ENCODE measurements at places on chromosomes 7 and 10.

DNA sequence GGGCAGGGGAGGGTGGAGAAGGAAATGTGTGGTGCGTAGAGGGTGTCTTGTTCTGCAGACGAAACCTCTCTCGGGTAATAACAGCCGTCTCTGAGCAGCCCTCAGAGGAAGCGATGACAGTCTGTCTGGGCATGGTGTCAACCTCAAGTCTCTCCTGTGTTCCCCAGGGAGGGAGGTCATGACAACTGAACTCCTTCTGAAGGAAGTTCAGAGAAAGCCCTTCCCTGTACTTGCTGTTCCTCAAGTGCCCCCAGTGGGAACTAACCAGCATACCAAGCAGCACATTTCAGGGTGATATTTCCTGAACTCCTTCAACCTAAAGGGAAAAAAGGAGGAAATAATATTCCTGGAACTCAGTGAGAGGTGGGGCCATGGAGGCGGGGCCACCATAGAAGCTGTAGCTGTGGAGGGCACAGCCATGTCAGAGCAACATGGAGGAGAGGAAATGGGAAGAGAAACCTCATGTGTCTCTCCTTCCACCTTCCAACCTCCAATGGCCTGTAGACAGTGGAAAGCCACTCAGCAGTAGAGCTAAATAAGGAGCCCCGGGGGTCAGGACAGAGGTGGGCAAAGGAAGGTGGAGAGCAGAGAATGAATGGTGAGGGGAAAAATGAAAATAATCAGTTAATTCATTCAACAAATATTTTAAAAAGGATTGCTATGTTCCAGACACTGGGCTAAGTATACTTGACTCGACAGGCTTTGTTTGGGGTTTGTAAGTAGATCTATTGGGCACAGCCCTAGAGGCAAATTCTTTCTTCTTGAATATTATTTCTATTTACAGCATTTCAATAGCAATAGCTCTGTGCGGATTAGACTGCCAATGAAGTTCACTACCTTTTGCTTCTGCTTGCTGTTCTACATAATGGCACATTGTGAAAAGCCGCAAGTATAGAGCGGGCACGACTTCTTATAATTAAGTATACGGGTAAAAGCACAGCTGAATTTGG, 61.0 kb upstream of the AOAH start:
- no peak for DNase-seq

DNA sequence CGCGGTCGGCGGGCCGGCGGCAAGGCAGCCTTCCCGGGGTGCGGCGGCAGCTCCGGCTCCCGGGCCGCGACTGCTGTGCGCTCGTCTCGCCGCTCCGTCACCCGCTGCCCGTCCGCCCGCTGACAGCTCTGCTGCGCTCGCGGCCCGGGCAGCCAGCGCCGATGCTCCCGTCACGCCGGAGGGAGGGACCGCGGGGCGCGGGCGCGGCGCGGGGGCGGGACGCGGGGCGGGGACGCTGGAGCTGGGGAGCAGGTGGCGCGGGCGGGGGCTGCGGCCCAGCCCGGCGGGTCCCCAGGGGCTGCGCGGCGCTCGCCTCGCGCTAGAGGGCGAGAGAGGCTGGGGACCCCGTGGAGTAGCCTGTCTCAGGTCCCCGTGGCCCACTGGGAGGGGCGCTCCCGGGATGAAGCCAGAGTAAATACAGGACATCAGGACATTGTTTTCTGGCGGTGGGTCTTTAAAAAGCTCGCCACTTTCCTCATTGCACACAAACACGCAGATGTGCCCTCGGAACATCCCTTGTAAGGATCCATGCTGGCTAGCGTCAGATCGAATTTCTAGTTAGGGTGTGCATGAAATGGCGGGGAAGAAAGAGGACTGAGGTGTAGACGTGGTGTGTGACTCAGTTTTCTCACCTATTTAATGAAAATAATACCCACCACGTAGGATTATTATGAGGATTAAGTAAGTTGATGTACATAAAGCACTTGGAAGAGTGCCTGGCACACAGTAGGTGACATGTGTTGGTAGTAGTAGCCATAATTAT, at the start of gene ELAPOR2:
ELAPOR2 (minus strand) TSS at position 130 of the 763 bp plus-strand sequence. CDS start 141 bp downstream, outside the sequence.
- peak; percentile 88 for DNase-seq

GRCh38 chr7:37065779-37066271, 341.5 kb upstream of the AOAH start:
- DNase-seq, result no peak

GRCh38 chr10:133292919-133293809, 15.5 kb downstream of the TUBGCP2 start:
- DNase-seq, result no peak

- DNase-seq, result no peak
Measured at GRCh38 chr7:7812112-7812511, 93.7 kb upstream of the RPA3 start.

- DNase-seq, result no peak
Measured at GRCh38 chr7:151694828-151695580, 175.3 kb upstream of the RHEB start.

DNA sequence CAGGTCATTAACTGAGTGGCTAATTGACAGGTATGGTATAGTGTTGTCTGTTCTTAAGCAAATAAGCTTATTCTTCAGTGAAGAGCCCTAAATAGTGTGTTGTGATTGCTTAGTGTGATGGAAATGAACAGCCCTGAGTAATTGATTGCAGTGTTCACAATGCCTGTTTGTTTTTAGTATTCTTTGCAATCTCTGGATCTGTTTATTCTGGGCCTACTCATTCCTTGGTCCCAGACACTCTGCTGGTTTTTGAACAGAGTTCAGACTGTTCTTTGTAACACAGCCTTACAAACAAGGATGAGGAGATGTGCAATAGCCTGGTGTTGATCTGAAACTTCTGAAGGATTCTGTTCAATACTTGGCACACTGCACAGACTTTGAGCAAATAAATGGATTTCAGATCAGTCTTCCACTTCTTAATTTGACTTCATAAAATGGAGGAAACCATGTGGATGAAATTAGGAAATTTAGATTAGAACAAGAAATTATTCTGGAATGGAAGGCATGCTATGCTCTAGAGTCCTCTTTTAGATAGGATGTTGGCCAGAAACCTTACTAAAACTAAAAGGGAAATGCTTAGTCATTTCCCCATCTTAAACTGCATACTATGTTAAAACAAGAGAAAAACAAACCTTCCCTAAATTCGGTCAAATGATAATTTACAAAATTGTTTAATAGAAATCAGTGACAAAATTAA, 444.2 kb upstream of the SEMA3D start:
- DNase-seq, result no peak

- no peak for DNase-seq
Measured at GRCh38 chr7:63041786-63042185, 956.9 kb upstream of the ZNF722 start.

- DNase-seq, result no peak
Measured at GRCh38 chr10:79248341-79249185, 98.7 kb upstream of the PPIF start.

GRCh38 chr10:98339799-98340198, 71.8 kb upstream of the LOXL4 start:
- no peak for DNase-seq

- DNase-seq, result no peak
Measured at GRCh38 chr7:127978421-127978820, 52.8 kb downstream of the LRRC4 start.

- DNase-seq, result no peak
Measured at GRCh38 chr7:150610233-150610632, 22.0 kb downstream of the GIMAP6 start.

DNA sequence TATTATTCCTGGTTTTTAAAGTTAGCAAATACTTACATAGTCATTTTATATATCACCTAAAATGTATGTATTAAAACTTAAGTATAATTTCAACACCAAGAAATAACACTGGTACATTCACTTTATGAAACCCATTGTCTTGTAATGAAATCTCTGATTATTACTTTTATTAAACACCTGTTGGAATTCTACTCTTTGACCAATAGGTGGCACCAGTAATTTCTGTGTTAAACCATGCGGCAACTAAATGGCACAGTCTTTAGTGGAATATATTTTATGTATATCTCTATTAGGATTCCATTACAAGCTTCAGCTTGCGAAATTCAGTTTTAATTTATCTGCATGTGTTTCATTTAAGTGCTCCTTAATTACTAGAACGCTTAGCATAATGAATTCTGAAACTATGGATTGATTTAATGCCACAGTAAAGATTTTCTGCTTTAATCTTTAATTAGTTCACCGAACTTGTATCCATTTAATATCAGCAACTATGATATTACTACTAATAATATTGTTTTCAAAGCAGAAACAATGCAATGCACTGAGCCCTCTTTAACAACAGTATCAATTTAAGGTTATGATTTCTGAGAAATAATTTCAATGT, 181.3 kb downstream of the MAGI2 start:
- no peak for DNase-seq

- DNase-seq, result peak; percentile 92
Measured at GRCh38 chr7:30162622-30163124, 27.9 kb downstream of the MTURN start.

- DNase-seq, result no peak
Measured at GRCh38 chr10:71984809-71985388, 20.7 kb downstream of the CHST3 start.

DNA sequence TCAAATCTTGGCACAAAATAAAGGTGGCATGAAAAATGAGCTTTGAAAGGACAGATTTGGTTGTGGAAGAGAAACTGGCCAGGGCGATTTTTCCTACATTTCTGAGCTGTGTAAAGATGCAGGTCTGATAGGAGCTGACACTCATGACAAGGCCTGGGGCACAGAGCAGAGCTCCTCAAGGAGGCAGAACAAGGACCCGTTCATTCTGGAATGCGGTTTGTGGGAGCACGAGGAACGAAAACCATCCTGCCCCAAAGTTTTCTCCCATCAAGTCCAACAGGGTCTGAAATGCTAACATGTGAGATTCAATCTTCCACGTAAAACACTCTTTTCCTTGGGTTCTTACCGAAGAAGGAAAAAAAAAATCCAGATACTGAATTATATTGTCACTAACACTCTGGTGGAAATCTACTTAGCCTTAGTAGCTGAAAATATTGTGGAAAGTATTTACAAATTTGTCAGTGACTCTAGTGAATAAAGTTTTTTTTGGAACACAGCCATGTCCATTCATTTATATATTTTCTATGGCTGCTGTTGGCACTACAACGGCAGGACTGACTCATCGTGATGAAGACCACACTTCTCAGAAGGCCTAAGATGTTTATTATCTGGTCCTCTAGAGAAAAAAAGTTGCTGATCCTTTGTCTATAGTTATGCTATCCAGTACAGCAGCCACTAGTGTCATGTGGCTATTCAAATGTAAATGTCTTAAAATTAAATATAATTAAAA, 215.7 kb downstream of the BAMBI start:
- DNase-seq, result no peak

- DNase-seq, result no peak
Measured at GRCh38 chr7:11858026-11858425, 26.0 kb upstream of the THSD7A start.

Data from NCI-H2107 (cell line).